ENCODE measurements at places on chromosomes 3 and 15.

- DNase-seq, result no peak
Observed at GRCh38 chr3:196883361-196883760, 15.6 kb downstream of the SENP5 start.

GRCh38 chr15:101521591-101521990, 32.1 kb upstream of the PCSK6 start:
- DNase-seq, result peak; percentile 82

DNA sequence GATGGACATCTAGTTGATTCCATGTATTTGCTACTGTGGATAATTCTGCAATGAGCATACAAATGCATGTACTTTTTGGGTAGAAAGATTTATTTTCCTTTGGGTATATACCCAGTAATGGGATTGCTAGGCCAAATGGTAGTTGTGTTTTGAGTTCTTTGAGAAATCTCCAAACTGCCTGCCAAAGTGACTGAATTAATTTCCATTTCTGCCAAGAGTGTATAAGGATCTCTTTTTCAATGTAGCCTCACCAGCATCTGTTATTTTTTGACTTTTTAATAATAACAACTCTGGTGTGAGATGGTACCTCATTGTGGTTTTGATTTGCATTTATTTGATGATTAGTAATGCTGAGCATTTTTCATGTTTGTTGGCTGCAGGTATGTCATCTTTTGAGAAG, 435.0 kb upstream of the CBLB start:
- no peak for DNase-seq

GRCh38 chr15:74396445-74397238, 29.2 kb upstream of the CYP11A1 start:
- peak; percentile 22 for DNase-seq

DNA sequence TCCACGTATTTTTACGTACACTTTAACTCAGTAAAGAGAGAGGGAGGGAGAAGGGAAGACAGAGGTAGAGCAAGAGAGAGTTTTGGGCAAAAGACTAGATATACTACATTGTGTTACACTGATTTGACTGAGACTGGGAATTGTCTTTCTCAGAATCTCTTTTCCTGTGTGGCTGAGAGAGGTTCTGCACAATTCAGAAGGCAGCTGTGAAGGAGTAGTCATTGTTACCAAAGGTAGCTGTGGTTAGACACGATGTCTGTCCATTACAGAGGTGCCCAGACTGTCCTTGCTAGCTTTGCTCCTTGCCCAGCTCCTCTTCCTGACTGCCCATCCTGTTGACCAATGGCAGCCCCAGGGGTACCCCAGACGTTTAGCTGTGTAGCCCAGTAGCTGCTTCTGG, 577.5 kb upstream of the CBLB start:
- DNase-seq, result no peak
